AG09309 (cell line): ENCODE measurements at places on chromosomes 4 and X.

DNA sequence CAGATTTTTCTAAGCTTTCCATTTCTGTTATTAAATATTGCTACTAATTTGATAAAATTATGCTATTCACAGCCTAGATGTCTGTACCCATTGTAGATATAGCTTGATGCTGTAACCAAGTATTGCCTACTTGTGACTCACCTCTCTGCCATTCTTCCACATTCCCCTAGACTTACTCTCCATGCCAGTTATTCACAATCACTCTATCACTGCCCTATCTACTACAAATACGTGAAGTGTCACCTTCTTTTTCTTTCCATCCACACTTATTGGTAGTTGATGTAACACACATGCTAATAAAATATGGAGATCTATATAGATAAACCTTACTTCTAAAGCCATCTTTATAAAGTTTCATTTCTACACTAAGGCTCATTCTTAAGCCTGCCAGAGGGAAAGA is 179.4 kb upstream of the PACRGL start:
- no peak for DNase-seq

DNA sequence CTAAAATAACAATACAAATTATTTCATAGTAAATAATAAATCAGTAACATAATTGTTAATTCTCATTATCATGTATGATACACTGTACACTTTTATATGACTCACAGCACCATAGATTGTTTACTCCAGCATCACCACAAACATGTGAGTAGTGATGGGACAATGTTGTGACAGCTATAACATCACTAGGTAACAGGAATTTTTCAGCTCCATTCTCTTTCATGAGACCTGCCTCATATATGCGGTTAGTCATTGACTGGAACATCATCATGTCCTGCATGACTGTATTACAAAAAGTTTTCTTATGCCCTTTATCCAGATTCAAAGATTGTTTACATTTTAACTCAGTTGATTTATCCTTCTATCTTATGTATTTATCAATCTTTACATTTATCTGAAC is 1530.0 kb downstream of the PCDH18 start:
- DNase-seq: no peak

- no peak for DNase-seq
Observed at GRCh38 chrX:23292988-23293651, 41.5 kb upstream of the PTCHD1 start.

- DNase-seq: no peak
Observed at GRCh38 chrX:10582215-10582733, 38.1 kb downstream of the MID1 start.

GRCh38 chrX:110308220-110308619 is 9.7 kb downstream of the AMMECR1 start:
- DNase-seq: no peak

DNA sequence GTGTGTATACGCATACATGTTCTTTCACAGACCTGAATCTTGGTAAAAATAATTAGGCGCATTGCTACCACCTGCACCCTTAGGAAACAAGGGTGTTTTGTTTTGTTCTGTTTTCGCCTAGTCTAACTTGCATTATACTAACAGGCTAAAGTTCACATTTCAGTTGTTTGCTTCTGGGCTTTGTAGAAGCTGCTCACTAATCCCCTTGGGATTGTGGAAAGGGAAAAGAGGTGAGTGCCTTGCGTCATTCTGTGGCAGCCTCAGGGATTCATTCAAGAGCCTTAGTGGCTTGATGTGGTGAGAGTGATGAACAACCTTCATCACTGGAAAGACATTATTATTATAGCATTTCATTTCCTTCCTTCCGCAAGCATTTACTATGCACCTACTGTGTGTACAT is 331.1 kb downstream of the ADGRL3 start:
- no peak for DNase-seq
